ENCODE measurements at places on chromosomes 1 and 21.

DNA sequence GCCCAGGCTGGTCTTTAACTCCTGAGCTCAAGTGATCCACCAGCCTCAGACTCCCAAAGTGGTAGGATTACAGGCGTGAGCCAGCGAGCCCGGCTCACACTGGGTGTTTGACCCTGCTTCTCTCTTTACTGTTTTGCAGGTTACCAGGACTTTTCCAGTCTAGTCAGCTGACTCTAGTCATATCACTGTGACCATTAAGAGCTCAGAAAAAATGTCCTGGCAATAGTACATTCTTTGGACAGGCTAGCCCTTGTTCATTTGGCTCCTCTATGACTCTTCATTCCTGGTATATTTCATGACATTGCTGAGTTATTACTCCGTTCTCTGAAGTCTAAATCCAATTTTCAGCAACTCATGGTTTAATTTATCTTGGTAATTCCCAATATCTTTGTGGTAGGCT is 8.0 kb upstream of the CA6 start:
- no peak for DNase-seq

- DNase-seq = no peak
Observed at GRCh38 chr1:154863315-154864174, 6.5 kb downstream of the KCNN3 start.

DNA sequence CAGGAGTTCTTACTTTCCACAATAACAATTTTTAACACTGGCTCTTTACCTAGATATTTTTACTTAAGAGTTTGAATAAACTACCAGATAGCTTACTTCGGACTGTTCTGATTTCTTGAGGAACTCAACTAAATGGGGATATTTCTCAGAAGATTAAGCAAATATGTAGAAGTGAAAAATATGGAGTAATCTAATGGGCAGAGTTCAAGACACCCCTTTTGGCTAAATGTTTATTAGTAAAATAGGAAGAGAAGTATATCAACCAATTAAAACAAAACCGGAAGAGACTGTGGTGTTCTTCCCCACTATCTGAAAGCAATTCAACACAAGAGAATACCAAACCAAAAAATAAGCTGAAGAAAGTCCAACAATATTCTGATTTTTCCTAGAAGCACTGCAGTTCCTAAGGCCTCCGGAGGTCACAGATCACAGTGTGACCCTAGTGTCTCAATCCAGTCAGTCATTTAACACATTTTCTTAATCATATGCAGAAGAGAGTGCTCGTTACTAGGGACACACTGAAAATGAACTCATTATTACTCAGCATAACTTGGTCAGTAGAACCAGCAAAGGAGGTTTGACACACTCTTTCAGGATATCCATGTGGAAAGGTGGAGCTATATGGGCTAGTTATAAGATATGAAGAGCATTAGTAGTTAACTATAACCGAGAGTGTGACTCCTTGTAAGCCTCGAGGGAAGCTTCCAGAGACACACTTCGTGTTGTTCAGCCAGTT is 5.2 kb downstream of the SIPA1L2 start:
- no peak for DNase-seq

DNA sequence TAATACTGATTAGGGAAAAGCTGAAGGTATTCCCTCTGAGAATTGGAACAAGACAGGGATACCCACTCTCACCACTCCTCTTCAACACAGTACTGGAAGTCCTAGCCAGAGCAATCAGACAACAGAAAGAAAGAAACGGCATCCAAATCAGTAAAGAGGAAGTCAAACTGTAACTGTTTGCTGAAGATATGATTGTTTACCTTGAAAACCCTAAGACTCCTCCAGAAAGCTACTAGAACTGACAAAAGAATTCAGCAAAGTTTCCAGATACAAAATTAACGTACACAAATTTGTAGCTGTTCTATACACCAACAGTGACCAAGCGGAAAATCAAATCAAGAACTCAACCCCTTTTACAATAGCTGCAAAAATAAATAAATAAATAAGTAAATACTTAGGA is 78.6 kb downstream of the EXTL2 start:
- no peak for DNase-seq

- DNase-seq = no peak
Observed at GRCh38 chr1:30274976-30275621, 448.3 kb downstream of the MATN1 start.

DNA sequence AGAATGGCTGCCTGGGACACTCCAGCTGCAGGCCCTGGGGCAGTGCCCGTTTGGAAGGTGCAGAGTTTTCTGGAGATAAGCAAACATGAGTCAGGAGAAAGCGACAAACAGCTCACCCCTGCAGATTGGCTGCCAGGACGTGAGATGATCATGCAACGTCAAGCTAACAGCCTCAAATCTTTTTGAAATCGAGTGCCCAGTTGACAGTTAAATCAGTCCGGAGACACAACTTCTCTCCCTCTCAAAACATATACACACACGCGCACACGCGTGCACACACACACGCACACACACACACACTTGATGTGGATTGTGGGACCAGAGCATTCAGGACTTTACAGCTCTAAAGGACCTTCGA is 49.4 kb downstream of the TENT5C start:
- DNase-seq = no peak
